ENCODE measurements at places on chromosomes 4 and X.

DNA sequence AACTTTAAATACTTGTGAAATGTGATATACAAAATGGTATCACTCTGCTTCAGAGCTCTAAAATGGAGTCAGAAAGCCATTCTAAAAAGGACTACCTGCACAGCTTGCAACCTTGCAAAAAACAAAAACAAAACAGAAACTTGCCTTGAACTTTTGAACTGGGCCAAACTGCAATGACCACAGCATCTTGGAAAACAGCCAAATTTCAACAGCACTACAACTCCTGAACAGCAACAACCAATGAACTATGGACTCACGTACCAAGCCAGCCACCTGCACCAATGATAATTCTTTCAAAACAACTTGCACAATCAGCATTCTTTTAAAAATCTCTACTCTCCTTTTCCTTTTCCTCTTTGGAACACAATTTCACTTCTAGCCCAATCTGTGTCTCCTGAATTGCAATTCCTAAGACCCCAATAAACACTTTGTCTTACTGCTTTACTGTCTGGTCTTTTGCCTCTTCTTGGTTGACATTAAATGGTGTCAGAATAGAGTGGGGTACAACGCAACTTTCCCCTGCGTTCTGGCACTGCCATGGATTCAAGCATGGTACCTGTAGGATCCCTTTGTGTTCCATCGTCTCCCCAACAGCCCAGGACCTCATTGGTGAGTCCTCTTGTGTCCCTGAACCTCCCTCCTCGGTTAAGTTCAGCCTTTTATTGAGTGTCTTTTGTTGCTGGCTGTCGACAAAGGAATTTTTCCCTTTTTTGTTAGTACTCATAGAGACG lies 35.7 kb upstream of the FMR1 start:
- DNase-seq, result peak; percentile 64

- no peak for DNase-seq
These were observed 20.1 kb upstream of the CXCR3 start for GRCh38 chrX:71638409-71638808.

- DNase-seq, result peak; percentile 20
These were observed 14.3 kb downstream of the CBR4 start for GRCh38 chr4:168995537-168996295.

GRCh38 chr4:47065051-47065481 lies 33.7 kb downstream of the GABRB1 start:
- DNase-seq, result no peak

DNA sequence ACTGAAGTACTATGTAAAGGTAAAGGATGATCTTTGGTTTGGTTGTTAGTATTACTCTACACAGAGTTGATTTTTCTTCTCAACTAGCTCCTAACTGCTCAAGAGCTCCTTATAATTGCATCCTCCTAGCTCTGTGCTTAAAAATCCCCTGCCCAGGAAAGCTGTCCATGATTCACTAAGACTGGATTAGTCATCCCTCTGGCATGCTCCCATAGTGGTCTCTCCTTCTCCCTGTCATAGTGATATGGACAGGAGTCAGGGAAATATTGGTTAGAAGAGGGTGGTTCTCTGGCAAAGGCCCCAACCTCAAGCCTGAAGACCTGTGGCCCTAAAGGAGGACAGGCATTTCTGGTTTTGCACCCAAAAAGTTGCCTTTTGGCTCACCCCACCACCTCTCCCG lies 242.3 kb upstream of the KCNIP4 start:
- no peak for DNase-seq

GRCh38 chr4:54367059-54367458 lies 138.0 kb downstream of the PDGFRA start:
- no peak for DNase-seq

- no peak for DNase-seq
These were observed at the start of gene NLGN4X for GRCh38 chrX:6228720-6229119. Gene NLGN4X, minus strand, starts transcription at chrX:6228867. Its CDS starts 77,401 bp downstream, at chrX:6151466.

DNA sequence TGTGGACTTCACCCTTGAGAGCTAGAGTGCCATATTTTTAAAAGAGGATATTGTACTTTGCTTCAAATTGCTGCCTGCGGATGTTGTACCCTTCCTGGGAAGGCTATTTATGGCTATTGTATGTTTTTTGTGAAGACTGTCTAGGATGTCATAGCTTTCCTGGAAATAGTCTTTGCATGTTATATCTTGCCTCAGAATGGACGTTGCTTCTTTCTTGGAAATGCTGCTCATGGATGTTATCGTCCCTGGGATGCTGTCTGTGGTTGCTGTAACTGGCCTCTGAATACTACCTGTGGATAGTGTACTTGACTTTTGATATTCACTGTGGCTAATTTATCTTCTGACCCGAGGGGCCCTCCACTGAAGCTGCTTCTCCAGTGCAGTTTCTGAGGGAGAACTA lies 146.8 kb downstream of the ENOX2 start:
- no peak for DNase-seq

DNA sequence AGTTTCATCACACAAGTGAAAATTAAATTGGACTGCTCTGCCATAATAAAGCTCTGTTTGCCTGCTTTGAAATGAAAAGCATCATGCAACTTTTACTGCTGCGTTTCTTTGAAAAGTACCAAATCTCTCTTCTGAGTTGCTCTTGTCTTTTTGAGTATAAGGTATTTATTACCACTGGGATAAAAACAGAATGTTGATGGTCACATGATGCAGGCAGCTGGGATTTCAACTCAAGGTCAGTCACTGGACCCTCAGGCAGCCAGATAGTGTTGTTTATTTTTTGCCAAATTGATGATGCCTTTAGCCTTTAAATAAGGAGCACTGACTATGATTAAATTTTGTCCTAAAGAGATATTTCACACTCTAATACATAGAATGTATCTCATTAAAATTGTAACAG lies 32.7 kb downstream of the DMD start:
- no peak for DNase-seq

GRCh38 chr4:40525752-40526598 lies 103.7 kb downstream of the RBM47 start:
- no peak for DNase-seq

DNA sequence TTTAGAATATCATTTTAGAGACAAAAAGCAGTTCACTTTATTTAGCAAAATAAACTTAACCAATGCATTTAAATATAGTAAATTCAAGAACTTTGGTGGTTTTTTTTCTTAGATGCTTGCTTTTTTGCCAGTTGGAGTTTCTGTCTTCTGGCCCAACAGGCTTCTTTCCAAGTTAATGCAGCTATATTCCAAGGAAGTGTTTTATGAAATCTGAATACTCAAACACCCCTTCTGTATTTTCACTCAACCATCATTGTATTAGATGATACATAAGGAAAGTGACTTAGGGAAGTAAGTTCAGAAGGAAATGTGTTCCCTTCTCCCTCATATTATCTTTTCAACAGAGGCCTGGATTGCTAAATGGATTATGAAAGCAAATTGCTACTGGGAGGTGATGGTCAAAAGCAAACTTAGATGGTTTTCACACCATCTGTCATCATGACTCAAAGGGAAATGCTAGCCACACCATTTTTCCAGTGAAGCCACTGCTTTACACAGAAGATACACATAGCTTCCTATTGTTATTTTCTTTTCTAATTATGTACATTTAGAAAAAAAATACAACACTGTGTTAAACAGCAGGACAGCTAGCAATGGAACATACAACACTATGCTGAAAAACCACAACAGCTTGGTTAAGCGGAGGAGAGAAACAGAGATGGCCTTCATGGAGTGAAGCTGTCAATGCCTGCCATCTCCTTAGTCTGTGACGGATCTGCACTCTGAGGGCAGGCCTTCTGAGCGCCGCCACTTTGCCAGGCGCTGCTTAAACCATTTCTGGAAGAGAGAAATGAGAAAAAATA lies 32.9 kb downstream of the HOPX start:
- no peak for DNase-seq

DNA sequence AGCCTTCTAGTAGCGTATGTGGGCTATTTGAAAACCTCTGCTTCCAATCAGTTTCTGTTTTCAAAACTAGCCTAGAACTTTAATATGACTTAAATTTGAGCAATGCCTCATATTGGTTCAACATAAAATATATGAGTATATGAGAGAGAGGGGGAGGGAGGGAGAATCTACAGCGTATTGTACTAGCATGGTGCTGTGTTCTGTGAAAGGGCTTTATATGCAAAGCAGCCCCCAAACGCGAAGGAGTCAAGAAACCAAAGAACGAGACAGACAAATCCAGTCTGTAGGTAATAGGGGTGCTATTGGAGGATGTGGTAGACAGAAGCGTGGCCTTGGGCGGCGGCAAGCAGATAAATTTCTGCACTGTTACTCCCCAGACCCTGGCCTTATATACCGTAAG lies 784 bp upstream of the ANXA5 start:
- DNase-seq, result no peak

- no peak for DNase-seq
These were observed 277.1 kb upstream of the ADGRL3 start for GRCh38 chr4:60923075-60923474.

DNA sequence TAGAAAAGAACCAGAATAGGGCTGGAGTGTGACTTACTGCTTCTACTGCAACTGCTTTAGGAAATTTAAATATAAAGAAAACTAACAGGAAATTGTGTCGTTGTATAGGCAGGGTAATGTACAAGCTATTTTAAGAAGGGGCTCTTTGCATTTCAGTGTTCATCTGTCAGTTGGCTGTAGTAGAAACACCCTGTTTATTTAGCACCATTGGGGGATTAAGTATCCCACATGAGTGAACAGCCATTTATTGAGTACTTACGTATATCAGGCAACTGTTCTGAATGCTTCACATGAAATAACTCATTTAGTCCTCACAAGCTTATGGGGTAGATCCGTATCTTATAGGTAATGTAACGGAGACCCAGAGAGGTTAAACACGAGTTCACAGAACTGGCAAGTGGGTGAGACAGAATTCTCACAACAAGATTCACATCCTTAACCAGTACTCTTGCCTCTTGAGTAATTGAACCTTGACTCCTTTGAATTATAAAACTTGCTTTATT lies 23.9 kb downstream of the STIM2 start:
- peak; percentile 87 for DNase-seq

GRCh38 chr4:84814094-84814750 lies 152.3 kb downstream of the WDFY3 start:
- no peak for DNase-seq

GRCh38 chr4:8590546-8590880 lies 2.1 kb upstream of the CPZ start:
- no peak for DNase-seq

DNA sequence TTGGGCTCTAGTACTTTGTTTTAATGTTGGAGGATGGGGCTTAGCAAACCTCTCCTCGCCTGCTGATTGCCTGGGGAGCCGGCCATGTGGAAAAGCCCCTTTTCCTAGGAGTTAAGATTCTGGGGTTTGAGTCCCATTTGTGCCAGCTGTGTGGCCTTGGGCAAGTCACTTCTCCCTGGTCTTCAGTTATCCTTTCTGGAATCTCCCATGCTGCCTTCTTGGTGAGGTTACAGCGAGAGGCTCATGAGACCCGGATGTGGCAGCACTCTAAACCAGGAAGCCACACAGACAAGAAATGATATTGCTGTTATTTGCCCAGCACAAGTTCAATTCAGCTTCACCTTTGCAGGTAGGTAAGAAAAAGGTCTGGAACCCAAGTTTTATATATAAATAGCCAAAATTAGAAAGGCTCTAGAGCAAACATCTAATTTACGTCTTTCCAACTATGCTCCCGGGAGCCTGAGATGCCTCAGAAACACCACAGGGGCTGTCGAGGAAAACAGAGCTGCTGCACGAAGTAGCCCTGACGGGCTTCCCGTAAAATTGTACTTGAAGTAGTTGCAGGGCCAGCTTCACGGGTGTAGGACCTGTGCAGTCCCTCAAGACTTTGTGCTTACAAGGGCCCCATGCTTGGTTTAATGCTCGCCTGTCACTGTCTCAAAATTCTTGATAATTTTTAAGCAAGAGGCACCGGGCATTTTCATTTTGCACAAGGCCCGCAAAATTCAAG lies 8.3 kb upstream of the SASH3 start:
- DNase-seq, result no peak

DNA sequence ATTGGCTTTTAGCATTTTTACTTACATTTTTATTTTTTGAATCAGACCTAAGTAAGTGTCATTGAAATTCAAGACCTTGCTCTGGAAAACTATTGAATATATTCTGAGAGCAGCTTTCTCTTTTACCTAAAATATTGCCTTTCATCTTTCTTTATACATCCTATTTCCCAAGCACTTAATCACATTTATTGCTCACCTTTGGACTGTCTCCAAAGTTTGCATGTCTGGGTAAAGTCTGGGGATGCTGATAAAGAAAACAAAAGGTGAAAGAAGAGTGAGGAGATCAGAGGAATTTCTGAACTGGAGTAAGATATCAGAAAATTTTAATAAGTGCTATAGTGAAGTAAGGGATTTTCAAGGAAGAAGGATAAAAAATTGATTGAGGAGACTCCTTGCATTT lies 308.5 kb upstream of the AADAT start:
- DNase-seq, result no peak

DNA sequence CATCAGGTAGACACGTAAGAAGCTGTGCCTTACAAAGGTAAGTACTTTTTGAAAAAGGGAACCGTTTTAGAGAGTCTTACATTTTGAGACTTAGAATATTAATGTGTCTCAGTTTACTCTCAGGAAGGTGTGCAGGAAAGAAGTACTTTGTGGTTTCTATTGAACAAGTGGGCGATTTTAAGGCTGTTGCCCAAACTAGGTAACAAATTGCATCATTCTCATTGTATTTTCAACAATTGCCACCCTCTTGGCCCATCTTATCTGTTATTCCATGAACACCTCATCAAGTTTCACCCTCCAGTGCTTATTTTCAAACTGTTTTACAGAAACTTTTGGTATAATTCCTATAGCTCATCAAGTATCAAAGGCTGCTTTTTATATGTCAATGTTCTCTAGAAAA lies 158.3 kb downstream of the SLC4A4 start:
- no peak for DNase-seq

GRCh38 chr4:156422576-156422975 lies 468.9 kb upstream of the CTSO start:
- no peak for DNase-seq

DNA sequence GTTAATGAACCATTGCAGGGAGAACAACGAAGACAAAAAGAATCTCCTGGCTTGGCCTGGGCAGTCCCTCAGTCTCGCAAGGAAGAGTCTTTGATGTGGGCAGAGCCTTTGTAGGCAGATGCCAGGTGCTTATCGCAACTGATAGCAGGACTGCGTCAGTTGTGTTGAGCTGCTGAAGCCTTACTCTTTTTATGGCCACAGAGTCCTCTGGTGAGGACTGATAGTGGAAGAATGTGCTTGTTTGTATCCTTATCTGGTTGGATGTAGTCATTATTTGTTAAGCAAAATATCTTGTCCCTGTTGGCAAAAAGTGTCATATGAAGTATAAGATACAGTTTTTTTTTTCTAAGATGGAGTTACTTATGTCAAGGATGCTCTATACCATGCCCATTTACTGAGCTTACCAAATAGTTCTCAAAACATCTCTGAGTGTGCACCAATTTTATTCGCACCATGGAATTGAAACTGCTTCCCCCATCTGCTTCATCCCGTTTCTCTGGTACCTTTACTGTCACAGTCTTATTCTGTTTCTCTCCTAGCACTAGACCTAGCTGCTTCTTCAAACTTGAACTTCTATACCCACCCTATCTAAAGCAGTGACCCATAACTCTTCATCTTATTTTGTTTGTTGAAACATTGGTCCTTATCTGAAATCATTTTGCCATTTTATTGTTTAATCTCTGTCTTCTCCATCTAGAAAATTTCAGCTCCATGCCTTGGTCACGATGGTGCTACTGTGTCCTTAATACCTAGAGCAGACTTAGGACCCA lies 47.0 kb upstream of the SPRY1 start:
- no peak for DNase-seq
